ENCODE measurements at places on chromosomes 6 and 20.

- DNase-seq = no peak
These were observed 114.9 kb upstream of the DST start for GRCh38 chr6:56757588-56757984.

DNA sequence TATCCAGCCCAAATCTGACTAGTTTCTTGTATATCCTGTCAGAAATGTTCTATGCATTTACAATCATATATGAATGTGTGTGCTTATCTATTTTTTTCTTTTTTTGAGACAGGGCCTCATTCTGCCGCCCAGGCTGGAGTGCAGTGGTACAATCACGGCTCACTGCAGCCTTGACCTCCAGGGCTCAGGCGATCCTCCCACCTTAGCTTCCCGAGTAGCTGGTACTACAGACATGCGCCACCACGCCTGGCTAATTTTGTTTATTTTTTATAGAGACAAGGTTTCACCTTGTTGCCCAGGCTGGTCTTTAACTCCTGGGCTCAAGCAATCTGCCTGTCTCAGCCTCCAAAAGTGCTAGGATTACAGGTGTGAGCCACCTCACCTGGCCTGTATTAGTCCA, 3.0 kb upstream of the RAB44 start:
- DNase-seq = no peak

GRCh38 chr6:164871783-164872182, 437.6 kb downstream of the C6orf118 start:
- DNase-seq = no peak

DNA sequence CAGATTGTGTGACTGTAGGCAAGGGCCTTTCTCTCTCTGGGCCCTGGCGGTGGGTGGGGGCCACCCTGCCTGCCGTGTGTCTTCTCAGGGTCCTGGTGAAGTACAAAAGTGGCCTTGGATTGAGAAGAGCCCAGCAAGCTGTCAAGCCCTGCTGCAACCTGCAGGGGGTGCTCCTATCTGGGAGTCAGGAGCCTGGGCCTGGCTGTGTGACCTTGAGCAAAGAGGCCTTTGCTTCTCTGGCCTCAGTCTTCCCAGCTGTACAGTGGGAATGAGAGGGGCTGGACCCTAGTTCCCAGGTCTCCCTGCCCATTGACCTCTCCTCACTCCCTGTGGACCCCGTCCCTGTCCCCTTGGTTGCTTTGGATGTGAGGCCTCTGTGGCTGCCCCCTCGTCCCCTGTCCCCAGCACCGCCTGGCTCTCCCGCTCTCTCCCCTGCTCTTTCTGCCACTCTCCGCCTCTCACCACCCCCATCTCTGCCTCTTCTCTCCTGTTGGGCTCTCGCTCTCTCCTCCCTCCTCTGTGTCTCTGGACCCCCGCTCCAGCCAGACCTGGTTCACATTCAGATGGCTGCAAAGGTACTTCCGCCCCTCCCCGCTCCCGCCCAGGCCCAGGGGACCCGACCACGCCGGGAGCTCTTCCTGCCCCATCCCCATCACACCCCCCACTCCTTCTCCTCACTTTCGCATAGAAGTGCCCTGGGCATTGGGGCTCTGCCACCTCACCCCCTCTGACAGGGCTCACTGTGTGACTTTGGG, 46.7 kb downstream of the SRC start:
- no peak for DNase-seq

DNA sequence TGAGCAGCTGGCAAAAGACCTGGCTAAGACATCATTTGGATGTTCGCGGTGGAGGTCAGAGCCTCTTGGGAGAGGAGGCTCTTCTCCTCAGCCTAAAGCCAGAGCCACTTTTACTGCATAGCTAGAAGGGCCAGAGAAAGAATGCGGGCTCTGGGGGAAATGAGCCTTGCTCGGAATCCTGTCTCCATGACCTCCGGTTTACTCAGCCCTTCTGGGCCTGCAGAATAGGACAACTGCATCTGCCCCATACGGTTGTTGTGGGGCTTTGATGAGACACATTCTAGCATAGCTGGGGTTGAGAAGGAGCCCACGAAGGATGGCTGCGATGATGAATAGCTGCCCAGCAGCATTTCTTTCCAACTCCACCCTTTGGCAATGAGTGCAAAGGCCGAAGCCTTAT, 115.0 kb upstream of the SLC22A23 start:
- no peak for DNase-seq

- no peak for DNase-seq
These were observed 10.4 kb downstream of the CD83 start for GRCh38 chr6:14128012-14128411.

- DNase-seq = no peak
These were observed 7.2 kb upstream of the FAM50B start for GRCh38 chr6:3841711-3842565.

GRCh38 chr6:24108056-24108455, 18.0 kb upstream of the NRSN1 start:
- no peak for DNase-seq

Measured in NCI-H1092 (cell line).